ENCODE measurements at places on chromosomes 4 and X. TPM values are rescaled to one million over a fixed set of nuclear protein-coding genes. Genes with fewer than 3 reads are reported as not detected.

The GPR173 gene
- total RNA-seq = 0.48 TPM

The TEX13B gene
- not detected for total RNA-seq

The CT45A8 gene
- total RNA-seq = not detected

The ADH6 gene
- not detected for total RNA-seq

The RBMXL3 gene
- total RNA-seq = not detected

The HSFX3 gene
- total RNA-seq = not detected

The PF4V1 gene
- 3.3 TPM for total RNA-seq

GRCh38 chr4:176014583-176015108 lies 51.0 kb upstream of the WDR17 start:
- H3K27me3 ChIP-seq = no peaks in the 10 kb centered on the region
- H3K4me3 ChIP-seq = no peak overlapping the region
- H3K27ac ChIP-seq = no peak overlapping the region

- no peak for DNase-seq
- H3K36me3 ChIP-seq = no peaks in the 10 kb centered on the region
- no peak overlapping the region for H3K4me3 ChIP-seq
- H3K4me1 ChIP-seq = peaks cover 13% of the 10 kb centered on the region
- H3K27me3 ChIP-seq = peaks cover 9% of the 10 kb centered on the region
These were observed 7.8 kb upstream of the HPSE start for GRCh38 chr4:83342476-83342875.

GRCh38 chr4:8541981-8542715 lies 38.0 kb upstream of the GPR78 start:
- no peaks in the 10 kb centered on the region for H3K4me1 ChIP-seq
- H3K27me3 ChIP-seq = no peaks in the 10 kb centered on the region
- no peak for DNase-seq
- no peaks in the 10 kb centered on the region for H3K36me3 ChIP-seq
- no peak overlapping the region for H3K27ac ChIP-seq
- no peak overlapping the region for H3K4me3 ChIP-seq

DNA sequence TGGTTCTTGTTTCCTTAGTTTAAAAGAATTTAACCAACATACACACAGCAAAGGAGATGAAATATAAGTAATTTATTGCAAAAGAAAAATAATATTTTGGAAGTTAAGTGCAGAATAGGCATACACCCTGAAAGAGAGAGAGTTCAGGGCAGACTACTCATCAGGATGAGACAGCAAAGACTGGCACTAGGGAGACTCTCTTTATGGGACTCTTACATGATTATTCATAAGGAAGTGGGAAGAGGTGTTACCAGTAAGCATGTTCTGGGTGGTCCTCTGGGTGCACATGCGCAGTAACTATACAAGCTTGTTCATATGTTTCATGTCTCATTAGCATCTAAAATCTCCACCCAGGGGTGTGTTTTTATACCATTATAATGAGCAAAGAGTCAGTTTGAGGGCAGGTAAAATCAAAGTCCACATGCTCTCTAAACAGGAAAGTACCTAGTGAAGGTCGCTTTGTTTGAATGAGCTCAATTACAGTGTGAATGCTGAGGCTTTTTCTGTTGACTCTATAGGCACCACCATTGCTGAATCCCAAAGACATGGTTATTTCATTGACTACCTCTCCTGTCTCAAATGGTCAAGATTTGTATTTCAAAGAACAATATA lies 38.2 kb upstream of the PRDM5 start:
- H3K27ac ChIP-seq = no peak overlapping the region
- no peak for DNase-seq
- no peak overlapping the region for H3K4me3 ChIP-seq
- no peaks in the 10 kb centered on the region for H3K27me3 ChIP-seq

- H3K27ac ChIP-seq = no peak overlapping the region
- no peak for DNase-seq
- no peaks in the 10 kb centered on the region for H3K4me1 ChIP-seq
- no peaks in the 10 kb centered on the region for H3K27me3 ChIP-seq
These were observed 581.1 kb downstream of the SPRY1 start for GRCh38 chr4:123977641-123978081.

DNA sequence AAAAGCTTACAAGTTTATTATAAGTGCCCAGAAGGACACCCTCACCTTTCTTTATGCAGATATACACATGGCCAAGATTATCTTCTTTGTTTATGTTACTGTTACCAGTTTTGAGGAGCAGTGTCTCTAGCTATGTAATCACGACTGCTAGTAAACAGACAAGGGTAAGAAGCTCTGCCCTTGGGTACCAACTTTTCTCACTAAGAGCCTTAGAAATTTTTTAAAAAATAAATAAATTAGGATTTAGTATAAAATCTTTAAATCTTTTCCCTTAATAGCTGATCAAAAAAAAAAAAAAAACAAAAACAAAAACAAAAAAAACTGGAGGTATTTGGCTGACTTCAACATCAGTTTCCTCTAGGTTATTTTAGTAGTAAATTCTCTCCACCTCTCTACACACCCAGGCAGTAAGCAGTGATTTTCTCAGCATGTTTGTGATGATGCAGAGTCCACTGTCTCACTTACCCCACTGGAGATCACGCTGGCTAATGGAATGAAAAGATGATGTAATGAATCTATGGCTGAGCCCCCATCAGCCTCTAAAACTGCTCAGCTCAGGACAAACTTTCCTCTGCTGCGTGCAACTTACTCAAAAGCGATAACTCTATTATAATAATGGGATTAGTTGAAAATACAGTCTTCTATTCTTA lies 125.9 kb downstream of the FRYL start:
- H3K4me3 ChIP-seq = no peak overlapping the region
- no peaks in the 10 kb centered on the region for H3K4me1 ChIP-seq
- no peak overlapping the region for H3K27ac ChIP-seq

DNA sequence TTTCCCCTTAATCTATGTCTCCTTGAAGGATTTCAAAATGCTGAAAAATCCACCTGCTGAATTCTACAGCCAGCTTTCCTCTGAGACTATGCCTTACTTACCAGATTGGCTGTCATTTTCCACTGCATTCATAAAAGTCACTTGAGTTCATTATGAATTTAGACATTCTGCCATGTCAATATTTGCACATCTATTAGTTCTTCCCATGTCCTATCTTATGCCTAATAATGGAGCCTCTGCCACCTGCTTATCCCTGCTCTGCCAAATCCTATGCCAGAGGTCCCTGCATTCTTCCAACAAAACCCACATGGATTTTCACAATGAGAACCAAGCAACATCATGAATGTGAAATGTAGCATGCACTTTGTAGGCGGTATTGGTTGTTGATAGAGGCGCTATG lies 42.6 kb downstream of the GASK1B start:
- no peaks in the 10 kb centered on the region for H3K4me1 ChIP-seq
- DNase-seq = no peak
- H3K27ac ChIP-seq = no peak overlapping the region
- no peak overlapping the region for H3K4me3 ChIP-seq
- no peaks in the 10 kb centered on the region for H3K36me3 ChIP-seq

DNA sequence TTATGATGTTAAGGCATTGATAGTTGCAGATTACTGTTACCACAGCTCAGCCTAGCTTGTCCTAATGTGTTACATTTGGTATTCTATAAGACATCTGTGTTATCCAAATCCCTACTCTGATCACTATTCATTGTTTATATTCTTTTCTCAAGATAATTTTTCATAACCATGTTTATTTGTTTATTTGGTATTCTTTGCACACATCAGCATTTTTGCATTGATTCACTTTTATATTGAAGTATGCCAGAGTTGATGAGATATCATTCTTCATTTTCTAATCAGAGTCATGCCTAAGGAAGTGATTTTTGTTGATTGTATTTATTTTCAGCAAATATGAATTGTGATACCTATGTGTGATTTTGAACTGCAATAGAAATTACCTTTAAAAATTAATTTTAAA lies 61.2 kb upstream of the PDHA2 start:
- H3K27ac ChIP-seq = no peak overlapping the region
- H3K27me3 ChIP-seq = no peaks in the 10 kb centered on the region
- no peaks in the 10 kb centered on the region for H3K4me1 ChIP-seq
- H3K4me3 ChIP-seq = no peak overlapping the region
- no peaks in the 10 kb centered on the region for H3K36me3 ChIP-seq

DNA sequence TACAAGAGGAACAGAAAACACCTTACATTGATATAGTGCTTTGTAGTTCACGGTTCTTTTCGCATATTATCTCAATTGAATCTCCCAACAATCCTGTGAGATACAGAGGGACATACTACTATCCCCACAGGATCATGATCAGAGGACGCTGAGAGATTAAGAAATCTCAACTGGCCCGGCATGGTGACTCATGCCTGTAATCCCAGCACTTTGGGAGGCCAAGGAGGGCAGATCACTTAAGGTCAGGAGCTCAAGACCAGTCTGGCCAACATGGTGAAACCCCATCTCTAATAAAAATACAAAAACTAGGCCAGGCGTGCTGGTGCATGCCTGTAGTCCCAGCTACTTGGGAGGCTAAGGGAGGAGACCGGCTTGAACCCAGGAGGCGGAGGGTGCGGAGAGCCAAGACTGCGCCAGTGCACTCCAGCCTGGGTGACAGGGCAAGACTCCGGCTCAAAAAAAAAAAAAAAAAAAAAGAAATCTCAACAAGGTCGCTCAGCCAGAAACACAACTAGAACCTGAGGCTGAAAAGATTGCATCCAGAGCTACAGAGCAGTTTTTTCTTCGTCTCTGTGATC lies 7.4 kb downstream of the APOO start:
- no peaks in the 10 kb centered on the region for H3K36me3 ChIP-seq
- peaks cover 6% of the 10 kb centered on the region for H3K4me1 ChIP-seq
- DNase-seq = no peak
- no peaks in the 10 kb centered on the region for H3K27me3 ChIP-seq
- no peak overlapping the region for H3K27ac ChIP-seq

DNA sequence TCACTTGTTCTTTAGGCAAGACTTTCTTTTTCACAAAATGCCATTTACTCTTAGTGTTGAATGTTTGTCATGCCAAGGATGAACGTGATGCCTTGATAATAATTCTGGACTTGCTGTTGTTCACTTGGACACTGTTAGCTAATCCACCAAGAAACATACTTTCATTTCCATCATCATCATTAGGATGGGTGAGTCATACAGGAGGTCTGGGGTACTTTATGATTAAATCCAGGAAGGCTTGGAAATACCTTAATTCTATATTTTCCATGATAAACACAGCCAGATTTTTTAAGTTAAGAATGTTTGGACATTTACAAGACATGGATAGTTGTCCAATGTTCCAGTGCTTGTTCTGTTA lies 260.7 kb upstream of the GIMD1 start:
- no peaks in the 10 kb centered on the region for H3K27me3 ChIP-seq
- H3K4me1 ChIP-seq = no peaks in the 10 kb centered on the region
- DNase-seq = no peak
- H3K36me3 ChIP-seq = no peaks in the 10 kb centered on the region
- no peak overlapping the region for H3K27ac ChIP-seq

DNA sequence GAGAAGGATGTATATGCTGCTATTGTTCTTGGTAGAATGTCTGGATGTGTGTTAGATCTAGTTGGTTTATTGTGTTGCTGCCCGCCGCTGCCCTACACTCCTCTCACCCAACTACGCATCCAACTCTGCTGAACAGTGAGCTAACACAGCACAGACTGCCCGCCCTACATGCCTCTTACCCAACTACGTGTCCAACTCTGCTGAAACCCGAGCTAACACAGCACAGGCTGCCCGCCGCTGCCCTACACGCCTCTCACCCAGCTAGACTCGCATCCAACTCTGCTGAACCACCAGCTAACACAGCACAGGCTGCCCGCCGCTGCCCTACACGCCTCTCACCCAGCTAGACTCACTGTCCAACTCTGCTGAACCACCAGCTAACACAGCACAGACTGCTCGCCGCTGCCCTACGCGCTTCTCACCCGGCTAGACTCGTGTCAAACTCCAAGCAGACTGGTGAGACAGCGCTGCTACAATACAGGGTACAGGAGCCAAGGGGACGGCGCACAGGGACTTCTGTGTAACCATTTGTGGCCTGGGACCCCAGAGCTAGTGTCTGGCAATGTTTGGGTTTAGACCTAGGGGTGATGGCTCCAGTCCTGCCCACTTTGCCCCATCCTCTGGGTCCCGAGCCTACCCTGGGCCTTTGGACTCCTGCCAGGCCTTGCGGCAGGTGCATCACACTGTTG lies 11.6 kb upstream of the CTBP1 start:
- no peak overlapping the region for H3K4me3 ChIP-seq
- no peak overlapping the region for H3K27ac ChIP-seq
- DNase-seq = no peak
- H3K4me1 ChIP-seq = no peaks in the 10 kb centered on the region
- H3K27me3 ChIP-seq = no peaks in the 10 kb centered on the region

- no peak overlapping the region for H3K4me3 ChIP-seq
- no peaks in the 10 kb centered on the region for H3K4me1 ChIP-seq
- no peaks in the 10 kb centered on the region for H3K36me3 ChIP-seq
- H3K27ac ChIP-seq = no peak overlapping the region
- no peak for DNase-seq
- no peaks in the 10 kb centered on the region for H3K27me3 ChIP-seq
These were observed 94.1 kb upstream of the GALNT7 start for GRCh38 chr4:173074501-173074946.

- no peak for DNase-seq
- no peaks in the 10 kb centered on the region for H3K27me3 ChIP-seq
- no peak overlapping the region for H3K4me3 ChIP-seq
- H3K36me3 ChIP-seq = no peaks in the 10 kb centered on the region
- H3K27ac ChIP-seq = no peak overlapping the region
These were observed 567.7 kb downstream of the KCNIP4 start for GRCh38 chr4:21380861-21381260.

DNA sequence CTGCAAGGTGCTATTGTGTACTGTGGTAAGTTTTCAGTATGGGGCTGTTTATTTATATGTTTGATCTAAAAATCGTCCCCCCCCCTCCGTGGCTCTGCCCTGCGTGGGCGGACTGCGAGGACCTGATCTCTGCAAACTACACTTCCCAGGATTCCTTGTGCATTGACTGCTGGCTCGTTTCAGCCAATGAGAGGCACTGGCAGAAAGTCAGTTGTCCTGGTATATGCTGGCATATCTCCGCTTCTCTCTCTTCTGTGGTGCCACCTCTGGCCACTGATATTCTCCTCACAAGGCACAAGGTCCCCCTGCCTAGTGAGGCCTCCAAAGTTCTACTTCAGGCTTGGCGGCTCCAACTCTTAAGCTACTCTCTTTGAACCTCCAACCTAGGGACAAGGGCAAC lies 168.8 kb upstream of the ZFP42 start:
- H3K4me1 ChIP-seq = no peaks in the 10 kb centered on the region
- H3K27ac ChIP-seq = no peak overlapping the region
- H3K27me3 ChIP-seq = no peaks in the 10 kb centered on the region

- H3K36me3 ChIP-seq = no peaks in the 10 kb centered on the region
- H3K4me3 ChIP-seq = no peak overlapping the region
- H3K27me3 ChIP-seq = no peaks in the 10 kb centered on the region
- H3K4me1 ChIP-seq = no peaks in the 10 kb centered on the region
These were observed 71.7 kb downstream of the IDS start for GRCh38 chrX:149433451-149433850.

DNA sequence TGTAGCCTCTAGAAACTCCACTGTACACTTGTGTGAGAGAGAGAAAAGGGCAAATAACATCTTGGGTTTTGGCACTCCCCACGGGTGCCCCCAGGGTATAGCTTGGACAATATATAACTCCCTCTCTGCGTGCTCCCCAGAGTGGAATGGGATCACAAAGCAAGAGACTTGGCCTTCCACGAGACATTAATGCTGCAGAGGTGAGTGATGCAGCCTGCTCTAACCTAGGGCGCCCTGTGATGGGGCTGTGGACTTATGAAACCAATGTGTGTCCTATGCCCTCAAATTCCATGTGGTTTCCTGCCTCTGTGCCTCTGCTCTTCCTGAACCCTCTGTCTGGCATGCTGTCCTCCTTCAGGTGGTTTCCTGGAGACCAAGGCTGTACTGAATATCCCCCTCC lies 22.0 kb upstream of the FAM9C start:
- no peak overlapping the region for H3K27ac ChIP-seq
- DNase-seq = no peak
- no peaks in the 10 kb centered on the region for H3K36me3 ChIP-seq
- no peaks in the 10 kb centered on the region for H3K27me3 ChIP-seq

Data from natural killer cell (primary cell).